Stimulated activated CD4-positive, alpha-beta T cell treated with anti-CD3 and anti-CD28 coated beads, Interleukin-2, amount 100 ng/mL, for 24 hours (primary cell): ENCODE measurements at places on chromosomes 16 and 17.

GRCh38 chr16:64356267-64356666, 765.6 kb downstream of the CDH11 start:
- no peak for DNase-seq

- DNase-seq, result no peak
Observed at GRCh38 chr16:19513377-19514053, 8.4 kb downstream of the GDE1 start.

- no peak for DNase-seq
Observed at GRCh38 chr17:10352893-10353292, 19.9 kb downstream of the MYH13 start.

DNA sequence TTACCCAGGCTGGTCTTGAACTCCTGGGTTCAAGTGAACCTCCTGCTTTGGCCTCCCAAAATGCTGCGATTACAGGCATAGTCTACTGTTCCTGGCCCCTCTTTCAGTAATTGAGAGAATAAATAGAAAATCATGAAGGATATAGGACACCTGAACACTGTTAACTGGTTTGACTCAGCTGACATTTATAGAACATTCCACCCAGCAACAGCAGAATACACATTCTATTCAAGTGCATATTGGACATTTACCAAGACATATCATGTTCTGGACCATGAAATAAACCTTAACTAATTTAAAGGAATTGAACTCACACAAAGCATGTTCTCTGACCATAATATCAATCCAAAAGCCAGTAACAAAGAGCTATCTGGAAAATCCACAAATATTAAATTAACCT, 19.8 kb upstream of the BAIAP2 start:
- no peak for DNase-seq
